ENCODE measurements at places on chromosomes 3 and 15. TPM values are rescaled to one million over a fixed set of nuclear protein-coding genes. Genes with fewer than 3 reads are reported as not detected.

The GCSAM gene
- total RNA-seq: 0.49 TPM

The C3orf20 gene
- 0.31 TPM for total RNA-seq

The REC114 gene
- not detected for total RNA-seq

The IMPG2 gene
- total RNA-seq: 0.31 TPM

DNA sequence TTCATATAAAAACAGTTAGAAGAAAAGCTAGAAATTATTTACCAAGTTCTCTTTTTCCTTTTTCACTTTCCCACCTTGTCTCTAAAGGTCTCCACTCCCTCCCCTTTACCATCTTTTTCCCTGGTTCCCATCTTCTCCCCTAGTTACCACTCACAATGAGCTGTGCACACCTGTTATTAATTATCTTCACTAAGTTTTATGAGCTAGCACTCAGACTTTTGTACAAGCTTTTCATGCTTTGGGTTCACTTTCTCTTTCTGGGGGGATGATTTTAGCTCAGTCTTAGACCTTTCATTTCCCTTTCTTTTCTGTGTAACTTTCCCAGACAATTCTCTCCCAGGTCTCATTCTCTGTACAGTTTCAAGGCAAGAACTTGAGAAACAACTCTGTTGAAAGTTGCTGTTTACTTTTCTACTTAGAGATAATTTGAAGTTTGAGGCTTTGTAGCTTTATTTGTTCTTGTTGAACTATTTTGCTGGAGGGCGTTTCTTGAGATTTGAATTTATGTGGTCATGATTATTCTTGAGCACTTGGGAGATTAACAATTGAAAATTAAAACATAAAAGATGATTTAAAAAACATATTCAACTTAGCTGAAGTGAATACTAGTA, 24.0 kb upstream of the AADAC start:
- no peak for DNase-seq

- peak; percentile 17 for DNase-seq
Observed at GRCh38 chr15:78737187-78737820, 74.0 kb downstream of the ADAMTS7 start.

GRCh38 chr15:66886241-66886675, 179.1 kb upstream of the SMAD3 start:
- DNase-seq: peak; percentile 30

GRCh38 chr3:172062761-172063160, 23.4 kb downstream of the FNDC3B start:
- DNase-seq: no peak

- no peak for DNase-seq
Observed at GRCh38 chr15:52318729-52319500, 23.3 kb upstream of the MYO5C start.

DNA sequence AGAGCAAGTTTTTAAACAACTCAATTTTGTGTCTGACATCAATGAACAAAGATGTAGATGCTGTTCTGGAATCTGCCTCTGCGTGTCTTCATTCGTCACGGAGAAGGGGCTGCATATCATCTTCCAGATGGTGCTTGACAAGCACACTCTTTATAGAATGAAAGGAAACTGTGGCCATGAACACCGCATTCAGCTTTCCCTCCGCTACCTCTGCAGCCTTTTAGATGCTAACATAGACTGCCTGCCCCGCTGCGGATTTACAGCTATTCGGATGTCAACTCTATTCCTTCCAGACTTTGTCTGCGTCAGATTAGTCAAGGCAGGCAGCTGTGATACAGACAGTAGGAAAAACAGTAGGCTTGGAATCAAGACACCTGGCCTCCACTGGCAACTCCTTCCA, 232.9 kb downstream of the TJP1 start:
- DNase-seq: no peak

The PTX3 gene
- total RNA-seq: 2.1 TPM

DNA sequence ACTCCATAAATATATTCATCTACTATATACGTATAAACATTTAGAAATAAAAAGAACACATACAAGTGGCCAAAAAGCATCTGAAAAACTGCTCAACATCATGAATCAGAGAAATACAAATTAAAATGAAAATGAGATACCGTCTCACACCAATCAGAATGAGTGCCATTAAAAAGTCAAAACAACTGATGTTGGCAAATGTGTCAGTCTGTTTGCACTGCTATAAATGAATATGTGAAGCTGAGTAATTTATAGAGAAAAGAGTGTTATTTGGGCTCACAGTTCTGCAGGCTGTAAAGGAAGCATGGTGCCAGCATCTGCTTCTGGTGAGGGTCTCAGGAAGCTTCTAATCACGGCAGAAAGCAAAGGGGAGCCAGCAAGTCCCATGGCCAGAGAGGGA, 620.3 kb upstream of the CCDC54 start:
- DNase-seq: no peak

DNA sequence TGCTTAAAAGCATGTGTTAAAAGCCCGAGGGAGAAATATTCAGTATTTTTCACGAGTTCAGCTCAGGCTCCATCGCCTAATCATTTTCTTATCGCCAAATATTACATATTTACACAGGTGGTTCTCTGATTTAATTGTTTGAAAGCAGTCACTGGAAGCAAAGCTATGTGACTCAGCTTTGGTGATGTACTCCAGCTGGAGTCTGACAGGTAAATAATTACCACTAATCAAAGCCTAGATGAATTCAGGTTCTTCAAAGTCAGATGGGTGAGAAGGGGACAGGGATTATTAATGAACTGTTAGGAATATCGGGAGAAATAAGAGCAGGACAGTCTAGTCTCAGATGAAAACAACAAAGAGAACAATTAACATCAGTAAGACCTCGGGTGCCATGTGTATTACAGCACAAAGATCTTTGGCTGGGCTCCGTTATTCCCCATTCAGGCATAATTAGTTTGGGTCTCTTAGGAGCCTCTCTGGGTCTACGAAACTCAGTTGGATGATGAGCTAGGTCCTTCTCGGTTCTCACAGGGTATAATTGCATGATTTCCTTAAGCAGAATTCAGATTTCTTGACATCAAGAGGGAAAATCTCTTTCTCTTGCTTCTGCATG, 331.7 kb upstream of the ADAMTS9 start:
- DNase-seq: no peak

- no peak for DNase-seq
Observed at GRCh38 chr3:131107637-131108433, 81.2 kb downstream of the NEK11 start.

The KBTBD13 gene
- 0.18 TPM for total RNA-seq
